CD14-positive monocyte (primary cell): ENCODE measurements at places on chromosomes 16 and 17.

- no peak for DNase-seq
Measured at GRCh38 chr16:73771196-73772064, 525.2 kb upstream of the PSMD7 start.

GRCh38 chr17:3983606-3984484, 19.6 kb upstream of the ATP2A3 start:
- peak; percentile 83 for DNase-seq

DNA sequence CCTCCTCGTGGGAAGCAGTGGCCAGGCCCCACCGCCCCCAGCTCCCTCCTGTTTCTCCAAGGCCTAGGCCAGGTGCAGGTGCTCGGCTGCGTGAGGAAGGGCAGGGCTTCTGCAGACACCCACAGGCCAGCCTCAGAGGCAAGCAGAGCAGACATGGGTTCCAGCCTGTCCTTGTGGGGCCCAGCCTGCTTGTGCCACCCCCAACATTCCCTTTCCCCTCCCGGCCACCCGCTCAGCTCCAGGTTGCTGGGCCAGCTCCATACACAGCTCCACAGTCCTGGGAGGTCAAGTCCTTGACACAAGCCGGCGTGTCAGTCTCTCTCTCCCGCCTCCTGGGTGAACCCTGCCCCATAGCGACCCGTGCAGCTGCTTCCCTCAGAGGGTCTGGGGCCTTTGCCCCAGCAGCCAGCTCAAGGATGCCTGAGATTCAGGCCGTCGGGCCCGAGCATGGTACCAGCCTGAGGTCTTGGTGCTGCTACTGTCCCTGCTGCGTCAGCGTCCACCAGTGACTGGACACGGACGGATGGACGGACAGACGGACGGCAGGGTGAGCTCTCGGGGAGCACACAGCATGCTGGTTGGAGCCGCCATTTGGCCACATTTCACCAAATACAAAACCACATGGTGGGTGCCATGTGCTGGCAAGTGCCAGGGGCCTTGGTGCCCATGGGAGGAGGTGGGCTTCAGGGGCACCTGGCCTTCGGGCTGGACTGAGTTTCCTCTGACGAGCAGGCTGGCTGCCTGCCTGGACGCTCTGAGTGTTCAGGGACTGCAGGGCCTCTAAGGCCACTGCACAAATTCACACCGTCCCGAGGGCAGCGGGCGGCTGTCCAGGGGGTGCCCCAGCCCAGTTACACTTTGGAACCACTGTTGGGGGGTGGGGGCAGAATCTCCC, 8.0 kb downstream of the SECTM1 start:
- no peak for DNase-seq

DNA sequence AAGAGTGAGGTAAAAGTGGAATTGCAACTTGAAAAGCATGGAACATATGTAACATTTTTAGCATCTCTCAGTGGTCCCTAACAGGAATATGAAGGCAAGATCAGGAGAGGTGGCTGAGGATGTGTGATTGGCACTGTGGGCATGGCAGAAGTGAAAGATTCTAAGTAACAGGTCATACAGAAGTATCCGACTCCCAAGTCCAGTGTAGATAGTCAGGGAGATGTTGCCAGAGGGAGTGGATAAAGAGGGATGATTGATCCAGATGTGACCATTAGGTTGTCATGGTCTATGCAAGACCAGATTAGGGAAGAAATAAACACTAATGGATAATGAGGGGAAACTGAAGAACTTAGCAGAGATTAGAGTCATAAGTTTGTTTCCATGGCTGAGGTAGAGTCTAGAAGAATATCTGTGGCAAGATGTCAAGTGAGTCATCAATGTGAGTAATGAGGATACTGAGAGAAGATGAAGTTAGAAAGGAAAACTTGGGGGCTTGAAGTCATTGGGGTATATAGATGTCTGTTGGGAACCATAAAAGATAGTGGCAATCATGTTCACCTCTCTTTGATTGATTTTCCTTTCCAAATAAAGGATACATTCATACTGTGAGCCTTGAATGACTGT, 23.9 kb upstream of the CAPNS2 start:
- DNase-seq, result no peak

DNA sequence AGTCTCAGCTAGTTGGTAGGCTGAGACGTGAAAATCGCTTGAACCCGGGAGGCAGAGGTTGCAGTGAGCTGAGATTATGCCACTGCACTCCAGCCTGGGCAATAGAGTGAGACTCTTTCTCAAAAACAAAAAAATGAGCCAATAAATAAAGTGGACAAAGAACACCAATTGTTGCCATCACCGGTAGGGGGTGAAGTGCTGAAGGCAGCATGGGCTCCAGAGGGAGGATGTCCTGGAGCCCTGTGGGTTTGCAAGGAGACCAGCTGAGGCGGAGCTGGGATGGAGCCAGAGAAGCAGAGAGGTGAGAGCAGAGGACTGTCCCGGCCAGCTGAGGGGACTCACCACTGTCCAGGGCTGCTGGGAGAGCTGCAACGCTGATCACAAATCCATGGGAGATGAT, 13.8 kb downstream of the CHST6 start:
- DNase-seq, result no peak

GRCh38 chr16:661184-661821, 6.6 kb upstream of the RHOT2 start:
- DNase-seq, result no peak

DNA sequence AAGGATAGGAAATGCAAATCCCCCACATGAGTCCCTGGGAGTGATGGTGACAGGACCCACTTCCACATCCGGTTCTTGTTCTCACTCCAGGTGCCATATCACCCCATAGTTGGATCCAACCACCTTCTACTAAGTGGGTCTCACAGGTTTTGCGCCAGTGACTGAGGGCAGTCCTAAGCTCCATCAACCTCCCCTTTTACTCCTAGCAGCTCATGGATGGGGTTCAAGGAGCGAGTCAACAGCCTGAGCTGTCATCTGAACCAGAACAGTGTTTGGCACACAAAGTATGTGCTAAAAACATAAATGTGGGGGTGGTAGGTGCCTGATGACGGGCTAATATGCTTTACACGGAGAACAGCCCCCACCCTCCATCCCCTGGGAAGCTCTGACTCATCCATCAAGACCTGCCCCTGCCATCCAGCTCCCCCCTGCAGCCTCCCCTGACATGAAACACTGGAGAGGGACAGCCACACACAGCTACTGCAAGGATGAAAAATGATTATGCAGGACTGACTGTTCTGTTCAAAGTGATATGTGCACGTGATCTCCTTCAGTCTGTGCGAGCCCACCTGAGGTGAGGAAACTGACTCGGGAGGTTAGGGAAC, 143.2 kb upstream of the CDH5 start:
- no peak for DNase-seq

DNA sequence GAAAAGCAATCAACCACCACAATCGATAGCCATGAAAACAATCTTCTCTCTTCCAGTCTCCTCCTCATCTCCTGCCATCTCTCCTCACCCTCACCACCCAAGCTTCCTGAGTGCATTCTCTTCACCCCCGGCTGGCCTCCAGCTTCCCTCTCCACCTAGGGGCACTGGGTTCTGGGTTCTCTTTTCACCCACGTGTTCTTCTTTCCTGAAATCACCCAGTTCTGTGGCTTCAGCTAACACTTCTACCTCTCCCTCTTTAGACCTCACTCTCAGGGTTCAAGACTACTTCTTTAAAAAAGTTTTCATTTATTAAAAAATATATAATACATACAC, 8.2 kb downstream of the ITGAM start:
- DNase-seq, result no peak

DNA sequence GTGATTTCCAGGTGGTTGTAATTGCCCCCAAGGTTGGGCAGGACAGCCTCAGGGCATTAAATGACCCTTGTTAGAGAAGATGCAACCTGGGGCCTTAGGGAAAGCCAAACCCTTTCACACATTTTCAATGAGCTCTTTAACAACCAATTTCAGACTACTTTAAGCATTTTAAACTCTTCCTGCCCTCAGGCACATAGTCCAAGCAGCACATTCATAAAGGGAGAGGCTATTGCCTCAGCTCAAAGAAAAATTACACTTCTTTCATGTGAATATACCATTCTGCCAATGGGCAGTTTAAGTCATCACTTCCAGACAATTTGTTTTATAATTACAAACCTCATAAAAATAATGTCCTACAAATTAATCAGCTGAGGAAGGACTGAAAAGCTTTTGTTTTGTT, 544.5 kb downstream of the NPIPA7 start:
- no peak for DNase-seq

DNA sequence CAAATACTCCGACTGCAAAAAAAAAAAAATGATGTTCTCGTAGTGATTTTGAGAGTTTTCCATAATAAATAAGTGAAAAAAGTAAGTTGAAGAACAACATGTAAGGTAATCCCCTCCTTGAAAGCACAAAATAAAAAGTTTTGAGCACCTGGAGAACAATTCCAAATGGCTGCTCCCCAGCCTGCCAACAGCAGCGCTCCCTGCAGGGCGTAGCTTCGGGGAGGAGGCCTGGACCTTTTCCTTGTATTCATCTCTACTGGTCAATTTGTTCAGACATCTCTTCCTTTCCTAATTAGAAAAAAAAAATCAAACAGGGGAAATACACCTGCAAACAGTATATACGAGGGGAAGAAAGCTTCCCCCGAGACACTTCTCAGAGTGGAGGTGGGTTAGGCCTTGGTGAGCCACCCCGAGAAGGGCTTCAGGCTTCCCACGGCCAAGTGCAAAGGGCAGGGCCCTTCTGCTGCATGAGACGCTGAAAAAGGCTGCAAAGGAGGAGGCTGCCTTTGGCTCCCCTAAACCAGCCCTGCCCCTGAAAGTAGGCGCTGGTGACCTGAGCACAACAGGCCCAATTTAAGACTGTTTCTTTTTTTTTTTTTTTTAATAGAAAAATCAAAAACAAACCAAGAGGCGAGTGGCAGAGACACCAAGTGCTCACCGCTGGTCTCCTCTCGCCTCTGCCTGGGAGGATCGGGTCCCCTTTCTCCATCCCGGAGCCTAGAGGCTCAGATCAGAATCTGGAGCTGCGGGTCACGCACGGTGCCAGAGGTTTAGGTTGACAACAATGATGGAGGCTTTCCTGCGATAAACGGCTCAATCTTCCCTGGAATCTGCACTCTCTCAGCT, 193.1 kb upstream of the FOXF1 start:
- DNase-seq, result no peak

DNA sequence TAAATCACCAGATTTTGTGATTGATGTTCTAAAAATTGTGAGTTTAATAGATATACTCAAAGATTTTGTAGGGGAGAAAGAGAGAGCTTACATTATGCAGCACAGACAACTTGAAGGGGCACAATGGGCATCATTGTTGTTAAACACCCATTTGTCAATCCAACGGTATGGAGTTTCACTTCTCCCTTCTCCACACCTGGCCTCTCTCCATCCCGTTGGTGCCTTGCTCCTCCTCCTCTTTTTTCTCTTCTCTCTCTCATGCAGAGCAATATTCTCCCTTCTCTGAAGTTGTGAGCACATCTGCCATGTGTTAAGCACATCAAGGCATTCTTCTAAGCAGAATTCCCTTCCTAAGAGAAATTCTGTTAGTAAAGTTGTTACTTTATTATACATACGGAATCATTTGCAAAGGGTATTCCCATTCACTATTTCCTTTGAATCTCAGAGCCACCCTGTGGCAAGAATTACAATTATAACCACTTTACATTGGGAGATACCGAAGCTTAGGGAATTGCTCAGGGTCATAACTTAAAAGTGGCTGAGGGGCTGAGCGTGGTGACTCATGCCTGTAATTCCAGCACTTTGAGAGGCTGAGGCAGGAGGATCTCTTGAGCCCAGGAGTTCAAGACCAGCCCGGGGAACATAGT, 40.5 kb upstream of the SKAP1 start:
- DNase-seq, result no peak

GRCh38 chr16:67304020-67304419, 22.5 kb downstream of the KCTD19 start:
- DNase-seq, result no peak

- peak; percentile 68 for DNase-seq
Measured at GRCh38 chr16:66588981-66589713, 9.9 kb downstream of the CMTM2 start.

- DNase-seq, result peak; percentile 79
Measured at GRCh38 chr17:29180034-29180787, at the start of gene MYO18A. MYO18A (minus strand) TSS chr17:29180398; CDS start chr17:29166940, 13,458 bp downstream.

DNA sequence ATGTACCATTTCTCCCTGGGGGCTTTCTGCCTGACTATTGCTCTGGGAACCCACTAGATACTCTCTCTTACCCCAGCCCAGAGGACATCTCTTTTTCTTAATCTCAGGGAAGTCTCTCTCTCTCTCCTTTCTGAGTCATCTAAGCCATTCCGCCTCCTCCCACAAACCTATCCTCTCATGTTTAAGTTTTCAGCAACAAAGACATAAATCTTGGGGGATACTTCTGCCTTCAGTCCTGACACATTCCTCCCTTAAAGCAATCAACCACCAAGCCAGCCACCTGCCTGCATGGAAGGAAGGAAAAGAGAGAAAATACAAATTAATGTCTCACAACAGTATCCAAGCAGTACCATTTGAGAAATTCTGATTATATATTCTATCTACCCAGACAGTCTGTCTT, 128.8 kb downstream of the HS3ST2 start:
- DNase-seq, result no peak

DNA sequence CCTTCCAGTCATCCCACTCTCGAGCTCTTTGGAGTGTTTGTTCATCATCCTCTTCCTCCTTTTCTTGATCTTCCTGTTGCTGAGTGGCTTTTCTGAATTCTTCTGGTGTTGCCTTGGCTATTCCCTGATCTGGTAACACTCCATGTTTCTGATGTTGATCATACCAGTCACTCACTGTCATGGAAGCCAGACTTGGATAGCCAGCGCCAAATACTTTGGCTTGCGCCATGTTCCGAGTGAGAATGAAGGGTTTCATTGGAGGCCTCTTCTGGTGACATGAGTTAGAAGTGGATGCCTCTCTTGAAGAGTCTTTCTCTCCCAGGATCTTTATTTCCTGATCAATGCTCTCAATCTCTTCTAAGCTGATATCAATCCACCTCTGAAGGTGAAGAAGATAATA, 31.2 kb downstream of the TEX14 start:
- no peak for DNase-seq

- no peak for DNase-seq
Measured at GRCh38 chr16:79560318-79560717, 40.2 kb downstream of the MAF start.

DNA sequence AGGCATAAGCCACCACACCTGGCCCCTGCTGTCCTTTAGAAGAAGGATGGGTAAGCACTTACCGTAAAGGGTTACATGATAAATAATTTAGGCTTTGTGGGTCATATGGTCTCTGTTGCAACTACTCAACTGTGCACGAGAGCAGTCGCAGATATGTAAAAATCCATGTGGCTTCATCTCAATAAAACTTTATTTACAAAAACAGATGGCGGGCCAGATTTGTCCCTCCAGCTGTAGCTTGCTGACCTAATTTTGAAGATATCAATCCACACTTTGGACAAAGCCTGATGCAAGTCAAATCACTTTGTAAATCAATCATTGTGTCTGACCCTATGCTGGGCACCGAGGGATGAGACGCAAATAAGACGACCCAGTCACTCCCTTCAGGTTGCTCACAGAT, 12.1 kb downstream of the TEKT5 start:
- no peak for DNase-seq

GRCh38 chr16:87375426-87376135, 8.0 kb downstream of the FBXO31 start:
- DNase-seq, result no peak

DNA sequence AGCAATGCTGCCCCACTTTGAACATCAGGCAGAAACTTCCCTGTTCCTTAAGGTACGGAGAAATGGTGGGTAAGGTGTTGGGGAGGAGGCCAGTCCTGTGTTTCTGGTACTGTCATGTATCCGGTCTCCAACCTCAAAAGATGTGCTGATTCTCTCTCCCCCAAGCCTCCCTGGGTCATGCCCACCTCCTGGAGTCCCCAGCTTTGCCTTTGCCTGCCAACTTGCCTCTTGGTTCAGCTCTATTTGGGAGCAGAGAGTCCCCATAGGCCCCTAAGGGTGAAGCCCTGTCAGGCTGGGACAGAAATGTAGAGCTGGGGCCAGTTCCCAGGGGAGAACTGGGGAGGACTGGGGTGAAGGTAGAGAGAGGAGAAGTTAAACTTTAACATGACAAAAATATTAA, 1.6 kb upstream of the TBX21 start:
- DNase-seq, result no peak
